ENCODE measurements at places on chromosomes 5 and 9.

DNA sequence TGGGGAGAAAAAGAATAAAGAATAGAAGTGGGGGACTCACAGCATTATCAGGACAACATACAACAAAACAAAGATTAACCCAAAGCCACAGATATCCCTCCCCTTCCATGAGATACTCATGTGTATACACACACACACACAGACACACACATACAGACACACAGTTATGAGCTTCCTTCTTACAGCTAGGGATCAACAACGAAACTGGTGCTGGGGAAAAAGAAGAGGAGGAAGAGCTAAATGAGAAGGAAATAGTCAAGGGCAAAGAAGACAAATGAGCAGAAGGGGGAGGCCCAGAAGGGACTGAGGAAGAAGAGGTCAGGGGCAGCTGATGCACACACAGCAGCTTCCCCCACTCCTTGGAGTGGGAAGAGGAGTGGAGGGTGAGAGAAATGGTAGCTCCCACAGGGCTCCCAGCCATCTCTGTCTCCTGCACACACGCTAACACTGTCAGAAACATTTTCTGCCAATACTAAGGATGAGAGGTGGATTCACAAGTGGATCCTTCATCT is 66.2 kb downstream of the SIL1 start:
- DNase-seq = no peak

- no peak for DNase-seq
Observed at GRCh38 chr5:175861337-175862130, 9.8 kb upstream of the CPLX2 start.

- no peak for DNase-seq
Observed at GRCh38 chr9:68949271-68950000, 64.5 kb downstream of the PRKACG start.

GRCh38 chr9:69027355-69028097 is 8.0 kb upstream of the FXN start:
- peak; percentile 0 for DNase-seq

Data from NCI-H1417 treated with DMSO at 0.1 percent for 48 hours (cell line).